ENCODE measurements at places on chromosomes 16 and 17.

DNA sequence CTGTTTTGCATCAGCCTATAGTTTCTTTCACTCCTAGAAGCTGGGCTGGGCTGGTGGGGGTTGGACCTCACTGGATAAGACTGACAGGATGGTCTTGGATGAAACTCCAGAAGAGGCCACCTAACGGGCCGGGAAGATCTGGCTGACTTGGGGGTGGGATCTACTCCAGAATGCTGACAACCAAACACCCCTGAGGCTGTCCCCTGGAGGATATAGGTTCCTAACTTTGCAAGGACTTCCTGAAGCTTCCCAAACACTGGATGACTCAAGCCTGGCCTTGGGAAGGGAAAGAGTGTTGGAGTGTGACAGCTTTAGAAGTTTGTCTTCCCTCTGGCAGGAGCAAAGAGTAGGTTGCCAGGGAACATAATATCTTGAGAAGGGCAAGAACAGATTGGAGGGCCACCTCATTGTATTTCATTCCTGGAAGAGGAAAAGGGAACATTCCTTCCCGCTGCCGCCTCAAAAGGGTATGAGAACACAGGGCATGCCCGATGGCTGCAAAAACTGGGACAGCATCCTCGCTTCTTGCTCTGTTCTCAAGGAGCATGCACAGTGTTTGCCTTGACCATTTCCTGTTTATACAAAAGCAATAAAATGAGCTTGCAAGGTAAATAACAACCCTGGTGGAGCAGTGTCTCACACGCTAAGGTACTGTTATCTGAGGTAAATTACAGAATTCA is 6.8 kb upstream of the CYB5B start:
- peak; percentile 37 for DNase-seq

- no peak for DNase-seq
These were observed 10.2 kb downstream of the CFAP97D1 start for GRCh38 chr17:43790311-43790940.

DNA sequence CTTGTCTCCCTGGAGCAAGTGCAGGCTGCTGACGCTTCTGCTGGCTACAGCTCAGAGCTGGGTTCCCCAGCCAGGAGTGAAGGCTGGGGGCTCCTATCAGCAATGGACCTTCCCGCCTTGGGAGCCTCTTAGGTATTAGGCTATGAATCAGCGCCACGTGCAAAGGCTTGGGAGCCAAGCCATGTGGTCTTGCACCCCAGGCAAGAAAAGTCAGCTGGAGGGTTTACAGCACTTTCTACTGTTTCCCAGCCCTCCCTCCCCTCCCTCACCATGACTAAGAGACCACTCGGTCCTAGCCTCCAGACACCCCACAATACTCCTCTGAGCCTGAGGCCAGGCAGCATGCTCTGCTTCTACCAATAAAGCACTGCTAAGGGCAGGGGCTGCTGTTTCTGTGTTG is 12.3 kb downstream of the EPX start:
- DNase-seq: no peak

GRCh38 chr16:526181-527014 is 1.1 kb upstream of the CAPN15 start:
- DNase-seq: no peak

- no peak for DNase-seq
These were observed 163.7 kb downstream of the CYB561 start for GRCh38 chr17:63282455-63282854.

DNA sequence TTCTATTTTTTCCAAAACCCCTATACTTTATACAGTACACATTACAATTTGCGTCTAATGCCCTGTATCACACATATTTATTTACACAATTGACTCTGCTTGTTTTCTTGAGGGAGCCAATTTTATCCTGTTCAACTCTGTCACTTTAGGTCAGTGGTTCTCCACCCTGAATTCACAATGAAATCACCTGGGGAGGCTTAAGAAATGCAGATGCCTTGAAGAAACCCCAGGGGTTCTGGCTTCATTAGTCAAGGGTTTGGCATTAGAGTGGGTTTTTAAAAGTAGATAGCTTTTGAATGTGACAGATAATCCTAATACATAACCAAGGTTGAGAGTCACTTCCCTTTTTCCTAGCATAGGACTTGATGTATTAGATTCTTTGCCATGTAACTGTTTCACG is 398.6 kb upstream of the ERCC4 start:
- DNase-seq: no peak

- DNase-seq: no peak
These were observed 12.8 kb upstream of the PRR14 start for GRCh38 chr16:30637944-30638343.

DNA sequence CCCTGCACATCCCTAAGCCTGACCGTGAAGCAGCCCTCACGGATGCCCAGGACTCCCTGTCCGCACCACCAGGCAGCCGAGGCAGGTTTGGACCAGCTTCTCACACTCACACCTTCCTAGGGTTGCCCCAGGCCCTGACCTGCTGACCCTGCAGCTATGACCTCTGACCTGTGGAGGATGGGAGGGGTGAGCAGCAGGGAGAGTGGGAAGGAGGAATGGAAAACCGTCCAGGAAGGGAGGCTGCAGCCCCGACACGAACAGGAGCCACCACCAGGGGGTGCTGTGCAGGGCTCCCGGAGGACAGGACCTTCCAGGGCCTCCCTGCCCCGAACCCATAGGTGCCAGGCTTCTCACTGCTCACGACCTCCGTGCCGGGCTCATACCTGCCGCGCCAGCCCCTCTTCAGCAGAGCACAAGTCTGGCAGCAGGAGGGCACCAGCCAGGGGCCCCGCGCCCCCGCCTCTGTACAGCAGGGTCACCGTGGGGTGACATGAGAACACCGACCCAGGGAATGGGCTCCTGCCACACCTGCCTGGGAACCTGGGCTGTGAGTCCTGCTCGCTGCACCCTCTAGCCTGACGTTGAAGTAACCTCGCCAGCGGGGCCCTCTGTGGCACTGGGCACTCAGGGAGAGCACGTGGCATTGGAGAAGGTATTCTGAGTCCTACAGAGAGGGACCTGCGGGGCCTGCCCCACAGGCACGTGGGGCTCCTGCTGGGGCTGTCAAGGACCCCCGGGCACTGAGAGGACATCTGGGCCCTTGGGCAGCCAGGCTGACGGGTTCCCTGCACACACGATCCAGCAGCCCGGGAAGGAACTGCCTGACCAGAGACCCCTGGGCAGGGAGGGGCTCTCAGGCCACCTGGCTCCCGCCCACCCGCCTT is 37.6 kb downstream of the CTU2 start:
- peak; percentile 45 for DNase-seq

- DNase-seq: peak; percentile 53
These were observed 394.5 kb downstream of the XYLT1 start for GRCh38 chr16:17076092-17076754.

DNA sequence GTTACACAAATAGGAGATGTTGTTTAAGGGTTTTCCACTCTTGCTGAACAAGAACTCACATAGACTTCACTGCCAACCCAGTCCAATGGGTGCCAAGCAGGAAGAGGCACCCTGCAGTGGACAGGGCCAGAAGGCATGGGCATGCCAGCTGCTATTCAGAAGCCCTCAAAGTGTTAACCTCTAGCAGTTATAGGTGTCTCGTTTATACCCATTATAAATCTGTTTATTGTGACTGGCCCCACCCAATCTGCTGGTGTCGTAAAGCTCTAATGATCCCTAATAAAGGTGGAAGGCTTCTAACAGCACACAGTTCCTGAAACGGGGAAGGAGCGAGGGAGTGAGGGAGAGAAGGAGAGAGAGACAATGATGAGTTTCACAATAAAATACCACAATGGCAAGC is 23.9 kb downstream of the HNF1B start:
- no peak for DNase-seq

- DNase-seq: peak; percentile 36
These were observed 587.7 kb upstream of the HSBP1 start for GRCh38 chr16:83220066-83220465.

- DNase-seq: no peak
These were observed 8.7 kb downstream of the SLC12A4 start for GRCh38 chr16:67959536-67960329.

DNA sequence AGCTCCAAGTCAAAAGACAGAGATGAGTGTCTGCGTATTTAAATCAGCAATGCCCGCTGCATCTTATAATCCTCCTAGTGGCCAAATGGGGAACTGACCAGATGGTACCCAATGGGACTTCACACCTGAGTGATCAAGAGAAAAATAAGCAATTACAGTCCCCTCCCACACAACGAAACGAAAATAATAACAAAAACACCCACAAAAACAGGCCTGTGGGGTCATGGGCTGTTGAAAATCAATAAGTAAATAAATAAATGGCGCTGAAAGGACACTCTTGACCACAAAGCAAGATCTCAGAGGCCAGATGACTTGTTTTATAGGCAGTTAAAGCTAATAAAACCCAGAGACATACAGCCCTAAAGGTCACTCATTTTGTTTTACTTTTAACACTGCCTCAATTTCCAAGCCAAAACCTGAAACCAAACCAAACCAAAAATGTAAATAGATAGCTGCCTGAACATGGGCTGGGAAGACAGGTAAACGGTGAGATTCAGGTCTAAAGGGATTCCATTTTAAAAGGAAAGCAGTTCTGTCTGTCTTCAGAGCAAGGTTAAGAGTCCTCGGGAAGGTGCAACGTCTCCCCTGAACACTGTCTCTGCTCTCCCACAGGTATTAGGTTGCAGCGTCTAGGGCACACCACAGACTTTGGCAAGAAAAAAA is 1.3 kb downstream of the ZNF821 start:
- peak; percentile 88 for DNase-seq

Data from pons (tissue), 1 donor.